ENCODE measurements at places on chromosomes 1 and 21.

DNA sequence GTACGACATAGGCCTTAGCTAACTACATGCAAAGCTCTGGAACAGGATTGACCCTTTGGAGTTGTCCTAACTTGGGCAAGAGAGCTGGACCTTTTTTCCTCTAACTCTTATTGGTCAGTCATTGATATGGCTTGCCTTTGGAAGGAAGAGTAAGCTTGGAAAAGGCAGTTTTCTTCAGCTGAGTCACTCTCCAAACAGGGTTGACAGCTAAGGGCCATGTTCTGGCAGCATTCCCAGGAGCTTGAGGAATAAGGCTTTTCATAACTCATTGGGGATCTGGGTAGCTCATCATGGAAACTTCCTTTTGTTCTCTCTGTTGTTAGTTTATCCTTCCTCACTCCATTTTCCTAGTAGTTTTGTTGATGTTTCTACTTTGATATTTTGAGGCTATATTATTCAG lies 14.5 kb upstream of the ERRFI1 start:
- peak; percentile 87 for DNase-seq

- no peak for DNase-seq
These were observed 315.9 kb downstream of the KCTD3 start for GRCh38 chr1:215883004-215883403.

DNA sequence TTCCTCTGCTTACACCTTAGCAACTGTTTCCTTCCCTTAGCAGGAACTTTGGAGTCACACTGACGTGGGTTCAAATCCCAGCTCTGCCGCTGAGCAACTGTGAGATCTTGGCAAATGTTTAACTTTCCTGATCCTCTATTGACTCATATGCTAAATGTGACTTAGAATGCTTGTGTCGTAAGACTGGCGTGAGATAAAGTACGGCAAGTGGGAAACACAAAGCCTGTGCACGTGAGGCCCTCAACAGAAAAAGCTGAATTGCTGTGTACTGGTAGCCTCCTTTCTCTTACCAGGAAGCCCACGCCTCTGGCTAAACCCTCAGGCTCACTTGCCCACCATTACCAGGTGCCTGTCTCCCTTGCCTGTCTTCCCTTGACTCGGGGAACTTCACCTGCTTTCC lies 135.4 kb upstream of the TNR start:
- no peak for DNase-seq

DNA sequence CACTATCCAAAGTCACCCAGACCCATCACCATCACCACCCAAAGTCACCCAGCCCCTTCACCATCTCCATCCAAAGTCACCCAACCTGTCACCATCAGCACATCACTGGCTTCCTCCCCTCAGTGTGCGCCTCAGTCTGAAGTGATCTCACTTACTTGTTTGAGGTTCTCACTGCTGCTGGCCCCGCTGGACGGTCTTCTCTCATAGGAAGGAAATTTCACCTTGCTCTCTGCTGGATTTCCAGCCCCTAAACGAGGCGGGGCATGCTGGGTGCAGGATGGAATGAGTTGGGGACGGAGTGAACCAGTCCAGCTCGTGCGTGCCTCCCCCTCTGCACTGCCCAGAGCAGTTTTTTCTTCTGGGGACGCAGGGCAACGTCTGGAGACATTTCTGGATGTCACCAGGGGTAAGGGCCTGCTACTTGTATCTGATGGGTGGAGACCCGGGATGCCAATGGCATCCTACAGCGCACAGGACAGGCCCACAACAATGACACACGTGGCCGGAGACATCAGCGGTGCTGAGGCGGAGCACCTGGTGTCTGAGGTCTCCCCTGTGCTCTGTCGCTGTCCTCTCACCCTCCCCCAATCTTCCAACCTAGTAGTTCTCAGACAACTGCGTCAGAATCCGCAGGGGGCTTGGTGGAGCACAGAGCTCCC lies 38.6 kb downstream of the PDE9A start:
- no peak for DNase-seq

DNA sequence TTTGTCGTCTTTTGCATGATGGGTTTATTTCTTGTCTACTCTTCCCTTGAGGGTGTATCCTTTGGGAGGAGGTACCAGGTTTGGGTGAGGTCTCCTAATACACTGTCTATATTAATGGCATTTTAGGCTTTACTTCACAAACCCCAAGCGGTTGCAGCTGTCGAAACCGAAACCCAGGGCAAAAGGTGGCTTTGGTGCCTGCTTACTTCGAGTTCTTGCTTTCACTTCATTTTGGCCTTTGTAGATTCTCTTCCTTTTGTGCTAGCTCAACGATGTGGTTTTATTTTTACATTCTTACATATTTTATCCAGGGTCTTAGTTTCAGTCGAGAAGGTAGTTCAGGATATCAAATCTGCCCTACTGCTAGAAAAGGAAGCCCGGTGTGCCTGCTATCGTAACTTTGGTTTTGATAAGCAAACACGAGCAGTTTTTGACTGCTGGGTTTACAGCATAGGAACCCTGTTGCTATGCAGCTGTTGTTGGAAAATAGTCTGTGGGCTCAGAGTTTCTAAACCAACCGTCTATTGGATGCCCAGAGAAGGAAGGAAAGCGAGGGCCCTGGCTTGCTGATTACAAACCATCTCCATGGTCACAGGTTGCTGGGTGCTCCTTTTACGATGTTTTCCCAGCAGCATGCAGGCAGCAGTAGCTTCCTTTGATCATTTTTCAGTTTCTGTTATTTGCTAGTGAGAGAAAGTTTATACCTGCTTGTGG lies 9.8 kb upstream of the TSPAN2 start:
- no peak for DNase-seq

GRCh38 chr1:231983588-231984193 lies 357.1 kb downstream of the DISC1 start:
- peak; percentile 28 for DNase-seq

DNA sequence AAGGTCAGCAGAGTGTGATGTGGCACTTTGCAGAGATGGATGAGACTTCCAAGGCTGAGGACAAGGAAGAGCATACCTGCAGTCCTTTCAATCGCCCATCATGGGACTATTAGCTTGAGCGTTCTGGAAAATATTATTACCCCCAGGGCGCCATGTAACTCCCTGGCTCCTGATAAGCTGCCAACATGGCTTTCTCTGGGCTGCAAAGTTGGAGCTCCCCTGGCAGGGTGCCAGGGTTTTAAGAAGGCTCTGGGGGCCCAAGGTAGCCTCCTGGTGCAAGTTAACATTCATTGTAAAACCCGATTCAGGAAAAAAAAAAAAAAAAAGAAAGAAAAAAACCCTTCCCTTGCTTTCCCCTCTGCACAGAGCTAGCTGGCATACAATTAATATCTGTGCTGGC lies 196.7 kb downstream of the PBX1 start:
- DNase-seq = no peak

GRCh38 chr1:115641762-115642167 lies at the start of gene VANGL1:
Gene VANGL1, plus strand, starts transcription at chr1:115641970. Its CDS starts 9,444 bp downstream, at chr1:115651414.
- DNase-seq = peak; percentile 63

DNA sequence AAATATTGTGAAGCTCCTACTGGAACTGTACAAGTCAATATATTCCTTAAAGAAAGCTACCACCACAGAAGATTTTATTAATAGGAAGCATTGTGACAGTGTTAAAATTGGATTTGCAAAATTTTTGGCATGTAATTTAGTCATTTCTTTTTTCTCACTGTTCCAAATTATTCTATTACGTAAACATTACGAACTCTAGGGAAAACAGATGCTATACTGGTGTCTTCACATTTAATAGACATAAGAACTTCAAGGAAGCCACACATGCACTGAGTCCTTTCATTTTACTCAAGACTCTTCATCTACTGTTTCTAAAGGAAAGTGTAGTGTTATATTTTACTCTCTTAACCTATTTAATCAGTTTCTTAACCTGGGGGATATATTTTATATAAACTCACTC lies 135.4 kb downstream of the HMCN1 start:
- no peak for DNase-seq

DNA sequence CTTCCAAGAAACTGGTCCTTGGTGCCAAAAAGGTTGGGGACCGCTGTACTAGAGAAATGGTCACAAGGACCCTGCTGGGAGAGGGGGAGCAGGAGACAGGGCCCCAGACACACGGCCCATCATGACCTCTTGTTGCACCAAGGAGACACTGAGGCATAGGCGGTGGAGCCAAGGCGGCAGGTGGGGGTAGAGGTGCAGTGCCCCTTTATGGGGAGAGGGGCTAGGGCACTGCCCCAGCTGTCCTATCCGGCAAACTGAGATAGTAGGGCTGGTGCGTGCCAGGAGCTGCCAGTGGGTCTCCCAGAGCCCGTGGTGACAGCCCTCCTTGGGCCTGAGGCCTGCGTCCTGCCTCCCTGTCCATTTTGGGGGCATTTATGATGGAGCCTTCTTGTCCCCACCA lies 20.3 kb downstream of the TNNT2 start:
- no peak for DNase-seq

DNA sequence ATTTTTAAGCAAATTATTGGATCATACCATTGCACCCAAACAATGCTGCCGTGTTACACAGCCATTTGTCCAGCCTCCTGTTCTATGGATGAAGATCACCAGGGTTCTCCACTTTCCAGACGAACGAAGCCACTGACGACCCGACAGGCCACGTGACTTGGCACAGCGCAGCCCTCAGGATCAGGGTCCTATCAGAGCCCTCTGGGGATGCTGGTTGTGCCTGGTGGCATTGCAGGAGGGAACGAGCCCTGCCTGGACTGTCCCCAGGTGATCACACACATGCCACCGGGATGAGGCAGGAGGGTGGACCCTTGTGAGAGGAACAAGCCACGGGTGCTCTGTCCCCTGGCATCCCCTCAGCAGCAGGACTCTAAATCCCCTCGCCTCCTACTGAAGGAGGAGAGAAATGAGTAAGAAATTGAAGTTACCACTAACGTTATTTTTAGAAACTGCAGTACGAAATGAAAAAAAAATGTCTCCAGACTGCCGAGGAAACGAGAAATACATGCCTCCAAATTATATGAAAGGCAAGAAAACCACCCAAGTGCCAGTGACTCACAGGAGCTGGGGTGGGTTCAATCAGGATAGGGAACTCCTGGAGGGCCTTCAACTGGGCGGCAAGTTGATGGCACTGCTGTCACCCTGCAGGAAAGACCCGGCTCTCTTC lies 58.7 kb upstream of the PDE9A start:
- DNase-seq = no peak

DNA sequence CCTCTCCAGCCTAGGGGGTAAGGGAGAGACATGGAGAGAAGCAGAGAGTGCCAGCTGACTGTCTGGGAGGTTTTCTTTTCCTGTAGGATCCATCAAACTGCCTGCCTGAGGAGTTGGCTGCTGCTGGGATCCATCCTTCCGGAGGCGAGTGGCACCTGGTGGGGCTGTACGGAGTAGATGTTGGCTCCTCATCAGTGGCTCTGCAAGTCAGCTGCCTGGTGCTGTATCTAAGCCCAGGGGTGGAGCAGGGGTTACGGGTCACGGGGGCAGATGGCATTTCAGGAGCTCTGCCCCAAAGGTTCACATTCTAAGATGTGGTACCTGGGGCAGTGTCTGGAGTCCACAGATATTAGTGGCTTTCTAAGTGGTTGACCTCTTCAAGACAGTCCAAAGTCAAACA lies 128.0 kb downstream of the ACTL8 start:
- DNase-seq = no peak

DNA sequence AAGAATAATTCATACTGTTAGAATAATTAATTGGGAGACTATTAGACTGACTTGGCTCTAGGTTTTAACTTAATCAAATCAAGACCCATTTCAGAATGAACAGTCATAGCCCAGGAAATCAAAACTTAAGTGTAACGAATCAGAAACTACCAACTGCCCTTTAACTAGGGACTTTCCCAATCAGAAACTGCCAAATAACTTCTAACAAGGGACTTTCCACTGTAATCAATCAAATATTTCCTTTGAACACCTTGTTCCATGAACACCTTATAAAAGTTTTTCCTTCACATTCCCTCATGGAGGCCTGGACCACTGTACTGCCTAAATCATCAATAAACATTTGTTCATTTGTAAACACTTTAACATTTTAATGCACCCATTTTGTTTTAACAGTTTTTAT lies 1054.7 kb upstream of the TMPRSS15 start:
- DNase-seq = no peak

DNA sequence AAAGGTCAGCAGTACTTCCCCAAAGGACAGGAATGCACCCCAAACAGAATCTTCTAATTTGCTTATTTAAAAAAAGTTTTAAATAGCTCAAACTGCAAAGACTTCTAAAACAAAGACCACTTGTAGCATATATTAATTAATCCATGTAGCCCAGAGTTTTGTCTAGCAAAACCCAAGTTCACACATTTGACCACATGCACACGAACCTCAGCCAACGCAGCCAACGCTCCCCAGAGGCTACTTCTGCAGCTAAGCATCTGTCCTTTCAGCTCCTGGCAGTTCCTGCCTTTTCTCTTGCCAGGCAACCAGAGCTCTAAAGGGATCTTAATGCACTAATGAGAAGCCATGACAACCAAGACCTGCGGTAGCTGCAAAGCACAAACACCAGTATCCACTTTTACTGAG lies 89.6 kb downstream of the RERE start:
- no peak for DNase-seq

DNA sequence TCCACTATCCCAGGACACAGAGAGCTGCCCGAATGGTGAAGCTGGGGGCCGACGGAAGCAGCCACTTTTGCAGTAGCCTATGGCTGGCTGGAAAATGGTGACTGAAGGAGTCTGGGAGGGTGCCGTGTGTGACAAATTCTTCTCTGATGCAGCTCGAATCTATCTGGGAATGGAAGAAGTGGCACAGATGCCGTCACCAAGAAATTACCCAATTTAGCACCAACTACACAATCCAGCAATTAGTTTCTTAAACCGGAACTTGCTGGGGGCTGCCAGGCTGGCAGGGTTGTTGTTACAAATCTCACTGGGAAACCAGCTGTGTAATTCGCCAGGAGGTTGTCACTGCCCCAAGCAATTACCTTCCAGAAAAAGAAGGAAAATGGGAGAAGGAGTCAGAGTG lies 18.0 kb downstream of the DLGAP3 start:
- no peak for DNase-seq

DNA sequence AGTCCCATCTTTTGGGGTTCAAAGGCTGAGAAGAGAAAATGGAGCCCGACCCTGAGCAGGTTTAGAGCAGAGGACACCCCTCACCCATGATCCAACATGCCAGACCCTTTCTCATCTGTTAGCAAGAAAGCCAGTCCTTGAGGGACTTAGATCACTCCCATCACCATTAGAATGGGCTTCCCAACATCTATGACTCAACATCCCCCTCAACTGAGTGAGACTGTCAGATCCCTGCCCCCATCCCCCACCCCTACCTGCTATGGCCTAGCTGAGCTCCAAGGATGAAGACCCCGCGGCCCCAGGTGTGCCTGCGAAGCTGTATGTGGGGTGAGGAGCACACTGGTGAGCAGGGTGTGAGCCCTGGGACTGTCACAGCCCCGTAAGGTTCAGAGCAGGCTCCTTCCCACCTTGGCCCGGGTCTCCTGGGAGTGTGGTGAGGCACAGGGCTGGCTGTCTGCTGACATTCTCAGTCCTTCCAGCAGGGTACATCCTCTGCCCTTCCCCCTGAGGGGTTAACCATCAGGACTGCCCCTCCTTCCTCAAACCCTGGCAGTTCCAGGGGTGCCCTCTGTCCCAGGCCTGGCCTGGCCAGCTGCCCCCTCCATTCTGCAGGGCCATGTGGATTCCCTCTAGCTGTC lies 21.4 kb upstream of the BLACAT1 start:
- no peak for DNase-seq

All from ACHN (cell line).